ENCODE measurements at places on chromosomes 3 and 15.

- DNase-seq = peak; percentile 20
Observed at GRCh38 chr3:43522727-43523362, 99.0 kb downstream of the ANO10 start.

DNA sequence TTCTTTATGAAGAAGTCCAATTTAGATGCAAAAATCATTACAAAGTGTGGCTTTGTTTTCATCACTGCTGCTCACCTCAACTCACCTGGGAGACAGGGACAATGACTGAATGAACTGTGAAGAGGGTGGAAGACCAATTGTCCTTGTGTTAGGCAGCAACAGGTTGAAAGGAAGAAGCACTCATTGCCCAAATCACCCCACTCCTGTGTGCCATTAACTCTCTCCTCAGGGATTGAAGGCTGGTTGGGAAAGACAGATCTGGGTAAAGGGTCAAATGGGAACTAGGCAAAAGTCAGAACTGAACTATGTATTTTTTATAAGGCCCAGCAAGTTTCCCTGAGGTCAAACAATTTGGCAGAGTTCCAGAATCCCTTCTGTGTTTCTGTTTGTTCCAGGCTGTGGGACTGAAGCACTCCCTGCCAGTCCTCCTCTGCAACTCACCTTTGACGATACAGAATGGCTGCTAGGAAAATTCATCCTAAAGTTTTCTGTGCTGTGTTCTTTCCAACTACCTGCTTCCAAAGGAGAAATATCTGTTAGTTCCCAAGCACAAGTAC, 68.6 kb upstream of the CCDC39 start:
- no peak for DNase-seq

DNA sequence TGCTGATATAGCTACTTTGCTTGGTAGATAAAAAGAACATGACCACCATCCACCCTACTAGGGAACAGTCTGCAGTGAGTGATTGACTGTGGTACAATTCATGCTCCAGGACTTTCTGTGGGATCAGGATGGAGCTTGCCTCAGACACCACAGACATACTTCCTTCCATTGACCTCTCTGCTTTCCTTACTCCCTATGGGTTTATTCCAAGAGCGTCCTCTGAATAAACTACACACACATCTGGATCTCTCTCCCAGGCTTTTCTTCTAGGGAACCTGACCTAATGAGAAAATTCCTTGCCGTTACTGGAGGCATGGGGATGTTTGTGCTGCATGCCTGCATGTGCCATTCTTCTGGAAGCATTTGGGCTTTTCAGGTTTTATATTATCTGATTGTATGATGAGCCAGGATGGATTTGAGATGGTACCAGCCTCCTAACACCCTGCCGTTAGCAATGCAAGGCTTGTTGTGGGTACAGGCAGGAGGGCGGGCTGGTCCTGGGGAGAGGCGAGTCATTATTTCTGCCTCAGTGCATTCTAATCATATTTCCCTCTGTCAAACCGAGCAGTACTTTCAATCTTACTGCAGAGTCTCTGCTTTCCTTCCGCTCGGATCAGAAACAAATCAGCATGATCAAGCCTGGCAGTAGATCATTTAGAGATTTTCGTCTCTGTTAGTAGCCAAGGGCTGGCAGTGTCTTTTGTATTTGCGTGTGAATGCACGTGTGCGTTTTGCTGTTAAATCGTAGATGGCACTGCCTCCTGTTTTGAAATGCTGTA, 279.2 kb downstream of the PDCD6IP start:
- no peak for DNase-seq

- peak; percentile 83 for DNase-seq
Observed at GRCh38 chr15:63870487-63871209, 36.9 kb upstream of the HERC1 start.

All from cardiac fibroblast (primary cell).